Hematopoietic multipotent progenitor cell (in vitro differentiated cells): ENCODE measurements at places on chromosomes 5 and 9. TPM values are rescaled to one million over a fixed set of nuclear protein-coding genes. Genes with fewer than 3 reads are reported as not detected.

Gene MAP1B
- total RNA-seq: 0.54 TPM

Gene PCDHA1
- not detected for total RNA-seq

Gene LCN12
- 0.54 TPM for total RNA-seq

Gene BTNL3
- total RNA-seq: under 0.01 TPM

Gene KIF12
- total RNA-seq: under 0.01 TPM

Gene BAAT
- total RNA-seq: not detected

Gene SLCO4C1
- total RNA-seq: under 0.01 TPM

Gene TGFBR1
- total RNA-seq: 15.3 TPM

Gene ZMYND19
- 13.2 TPM for total RNA-seq

Gene RANBP3L
- not detected for total RNA-seq

Gene PCDHA12
- under 0.01 TPM for total RNA-seq

Gene MARVELD2
- 0.27 TPM for total RNA-seq

Gene HTR4
- under 0.01 TPM for total RNA-seq

Gene SURF6
- total RNA-seq: 19.4 TPM

Gene NTNG2
- 22.1 TPM for total RNA-seq
